ENCODE measurements at places on chromosomes 5 and 9.

- no peak for DNase-seq
Observed at GRCh38 chr5:58545912-58546311, 37.0 kb upstream of the RAB3C start.

DNA sequence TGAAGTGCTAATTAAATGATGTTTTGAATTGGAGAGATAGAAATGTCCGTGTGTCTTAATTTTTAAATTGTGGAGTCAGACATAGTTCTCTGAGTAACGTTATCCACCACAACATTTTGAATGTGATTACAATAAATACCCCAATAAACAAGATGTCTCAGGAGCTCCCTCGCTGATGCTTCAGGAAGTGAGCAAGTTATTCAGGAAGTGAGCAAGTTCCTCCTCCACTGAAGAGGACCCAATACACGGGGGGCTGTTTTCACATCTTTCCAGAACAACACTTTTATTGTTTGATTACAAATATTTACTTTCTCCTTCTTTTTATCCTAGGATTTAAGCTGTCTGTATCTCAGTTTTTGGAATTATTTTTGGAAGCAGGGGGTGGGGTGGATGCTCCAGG lies 363.8 kb downstream of the LRRC70 start:
- no peak for DNase-seq

DNA sequence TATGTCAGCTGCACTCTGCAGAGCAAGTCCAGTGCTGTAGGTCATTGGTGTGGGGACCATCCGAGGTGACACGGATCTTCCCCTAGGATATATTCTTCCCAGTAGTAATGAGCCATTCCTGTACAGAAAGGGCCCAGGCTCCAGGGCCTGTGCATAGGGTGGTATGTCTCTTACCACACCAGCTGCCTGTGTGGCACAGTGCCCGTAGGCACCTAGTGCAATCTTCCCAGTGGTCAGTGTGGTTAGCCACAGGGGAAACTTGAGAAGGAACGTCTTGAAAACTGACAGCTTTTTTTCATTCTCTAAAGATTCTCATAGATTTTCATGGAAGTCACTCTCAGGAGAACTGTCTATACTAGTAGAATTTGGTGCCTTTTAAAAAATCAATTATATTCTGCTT lies 39.8 kb downstream of the CYSTM1 start:
- no peak for DNase-seq

- DNase-seq, result no peak
Observed at GRCh38 chr5:157204765-157205164, 24.1 kb downstream of the ITK start.

Data from NCI-H510A (cell line).